ENCODE measurements at places on chromosomes 4 and X. TPM values are rescaled to one million over a fixed set of nuclear protein-coding genes. Genes with fewer than 3 reads are reported as not detected.

GRCh38 chrX:31609130-31609529 lies 537.3 kb upstream of the FTHL17 start:
- H3K36me3 ChIP-seq, result no peaks in the 10 kb centered on the region
- peak overlapping the region; percentile 86 for H3K27ac ChIP-seq
- H3K4me3 ChIP-seq, result no peak overlapping the region
- peaks cover 19% of the 10 kb centered on the region for H3K4me1 ChIP-seq

DNA sequence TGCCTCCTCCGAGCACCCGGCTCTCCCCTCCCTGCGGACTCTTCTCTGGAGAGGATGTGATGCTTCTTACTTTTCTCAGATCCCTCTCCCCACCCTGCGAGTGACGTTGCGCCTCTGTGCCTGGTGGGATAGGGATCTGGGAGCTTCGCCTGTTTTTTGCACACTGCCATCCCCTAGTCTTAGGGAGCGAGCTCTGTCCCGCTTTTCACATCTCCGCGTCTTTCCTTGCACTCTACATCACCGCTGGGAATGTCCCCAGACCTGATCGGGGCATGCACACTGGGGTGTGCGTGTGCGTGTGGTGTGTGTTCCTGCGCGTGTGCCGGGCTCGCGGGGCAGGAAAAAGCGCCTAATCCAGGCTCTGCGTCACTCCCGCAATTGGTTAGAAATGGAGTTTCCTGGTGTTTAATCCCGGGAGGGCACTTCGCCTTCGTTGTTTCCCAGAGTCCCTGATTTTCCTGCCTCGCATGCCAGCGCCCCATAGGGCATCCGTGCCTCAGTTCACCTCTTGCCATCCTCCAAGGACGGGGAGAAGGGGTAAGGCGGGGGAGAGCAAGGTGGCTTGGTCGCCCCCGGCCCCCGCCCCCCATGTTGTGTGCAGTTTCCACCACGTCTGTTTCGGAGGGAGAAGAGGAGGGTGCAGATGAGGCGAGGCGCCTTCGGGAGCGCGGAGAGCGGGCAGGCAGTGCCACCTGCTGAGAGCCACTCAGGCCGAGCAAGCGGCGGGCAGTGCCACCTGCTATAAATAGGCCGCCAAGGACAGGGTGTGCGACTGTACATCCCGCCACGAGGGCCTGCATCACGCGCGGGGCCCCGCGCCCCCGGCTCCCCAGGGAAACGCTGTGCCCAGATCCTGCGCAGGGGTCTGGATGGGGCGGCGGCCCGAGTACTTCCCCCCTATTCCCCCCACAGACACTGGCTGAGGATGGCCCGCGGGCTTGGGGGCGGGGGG lies 759 bp upstream of the TBC1D1 start:
- no peaks in the 10 kb centered on the region for H3K4me1 ChIP-seq
- H3K36me3 ChIP-seq, result no peaks in the 10 kb centered on the region
- no peak for DNase-seq
- H3K27me3 ChIP-seq, result peaks cover 45% of the 10 kb centered on the region

GRCh38 chrX:64205735-64206501 lies 410 bp upstream of the AMER1 start:
- H3K36me3 ChIP-seq, result no peaks in the 10 kb centered on the region
- DNase-seq, result peak; percentile 41
- peaks cover 6% of the 10 kb centered on the region for H3K4me1 ChIP-seq
- H3K4me3 ChIP-seq, result peak overlapping the region; percentile 54

GRCh38 chr4:155667222-155667567 lies 547 bp downstream of the GUCY1A1 start:
- H3K27me3 ChIP-seq, result peaks cover 25% of the 10 kb centered on the region
- no peak for DNase-seq
- no peaks in the 10 kb centered on the region for H3K4me1 ChIP-seq
- H3K4me3 ChIP-seq, result peak overlapping the region; percentile 47

GRCh38 chrX:41921492-41922430 lies 1.6 kb downstream of the CASK start:
- H3K36me3 ChIP-seq, result no peaks in the 10 kb centered on the region
- no peaks in the 10 kb centered on the region for H3K27me3 ChIP-seq
- DNase-seq, result peak; percentile 5
- peak overlapping the region; percentile 76 for H3K27ac ChIP-seq

DNA sequence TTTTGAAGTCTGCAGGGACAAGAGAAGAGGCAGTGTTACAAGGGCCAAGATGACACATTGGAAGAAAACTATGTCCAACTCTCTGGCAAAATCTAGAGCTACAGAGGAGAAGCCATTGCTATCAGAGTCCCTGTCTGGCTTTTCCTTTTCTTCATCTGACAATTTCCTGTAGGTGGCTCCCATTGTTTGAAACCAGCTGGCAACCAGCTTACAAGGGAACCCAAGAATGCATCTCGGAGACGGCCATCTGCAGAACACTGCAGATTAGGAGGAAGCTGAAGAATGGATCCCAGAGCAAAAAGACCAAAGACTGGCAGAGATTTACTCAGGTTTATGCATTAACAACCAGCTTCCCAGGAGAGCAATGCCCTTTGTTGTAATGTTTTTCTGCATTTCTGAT lies 216.2 kb upstream of the CTSO start:
- no peak overlapping the region for H3K27ac ChIP-seq
- no peak overlapping the region for H3K4me3 ChIP-seq
- H3K36me3 ChIP-seq, result no peaks in the 10 kb centered on the region
- peaks cover 5% of the 10 kb centered on the region for H3K4me1 ChIP-seq
- no peak for DNase-seq
- H3K27me3 ChIP-seq, result no peaks in the 10 kb centered on the region

MID1 gene
- polyA plus RNA-seq, result 4.7 TPM

DNA sequence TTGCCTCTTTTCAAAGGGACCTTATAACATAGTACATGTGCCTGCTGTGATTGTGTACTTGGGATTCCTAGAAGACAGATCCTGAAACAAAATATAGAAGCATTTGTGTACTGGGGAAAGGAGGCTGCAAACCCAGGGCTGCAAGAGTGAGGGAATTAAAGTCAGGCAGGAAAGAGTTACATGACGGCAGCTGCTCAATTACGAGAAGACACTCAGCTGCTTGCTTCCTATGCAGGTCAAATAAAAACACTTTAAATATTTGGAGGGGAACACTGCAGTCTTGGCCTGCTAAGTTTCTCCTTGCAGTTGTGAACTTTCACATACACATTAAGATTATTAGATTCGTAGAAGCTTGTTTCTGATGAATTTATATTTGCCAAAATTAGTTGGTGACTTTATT lies 191.9 kb upstream of the CXCL13 start:
- peaks cover 27% of the 10 kb centered on the region for H3K27me3 ChIP-seq
- H3K27ac ChIP-seq, result no peak overlapping the region
- no peaks in the 10 kb centered on the region for H3K36me3 ChIP-seq
- no peak for DNase-seq

PPP2R3B gene
- polyA plus RNA-seq, result 5.5 TPM

GRCh38 chr4:189073739-189074138 lies 866.9 kb upstream of the FRG1 start:
- no peak overlapping the region for H3K27ac ChIP-seq
- DNase-seq, result no peak
- H3K27me3 ChIP-seq, result no peaks in the 10 kb centered on the region
- no peaks in the 10 kb centered on the region for H3K4me1 ChIP-seq

GRCh38 chr4:1631136-1631535 lies 53.0 kb downstream of the FAM53A start:
- DNase-seq, result no peak
- H3K27ac ChIP-seq, result no peak overlapping the region
- H3K4me3 ChIP-seq, result no peak overlapping the region
- H3K36me3 ChIP-seq, result no peaks in the 10 kb centered on the region

DBET gene
- not detected for polyA plus RNA-seq

DGKQ gene
- polyA plus RNA-seq, result 5.9 TPM

DNA sequence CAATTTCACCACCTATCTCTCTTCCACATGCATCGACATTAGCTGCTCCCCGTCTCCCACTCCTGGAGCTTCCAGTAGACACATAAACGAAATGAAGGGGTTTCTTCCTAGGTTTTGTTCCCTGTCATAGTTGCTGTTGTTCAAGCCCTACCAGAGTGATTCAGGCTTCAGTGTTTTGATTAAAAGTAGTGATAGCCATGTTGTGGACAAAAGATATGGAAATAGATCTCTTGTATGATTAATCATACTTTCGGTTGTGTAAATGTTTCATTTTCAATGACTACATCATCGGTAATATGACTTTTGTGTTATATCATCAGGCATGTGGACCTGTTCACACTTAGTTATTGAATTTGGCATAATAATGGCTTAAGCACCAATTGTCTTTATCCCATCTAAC lies 96.5 kb upstream of the KLF3 start:
- H3K27ac ChIP-seq, result peak overlapping the region; percentile 47
- peaks cover 33% of the 10 kb centered on the region for H3K4me1 ChIP-seq
- DNase-seq, result no peak
- no peak overlapping the region for H3K4me3 ChIP-seq

DNA sequence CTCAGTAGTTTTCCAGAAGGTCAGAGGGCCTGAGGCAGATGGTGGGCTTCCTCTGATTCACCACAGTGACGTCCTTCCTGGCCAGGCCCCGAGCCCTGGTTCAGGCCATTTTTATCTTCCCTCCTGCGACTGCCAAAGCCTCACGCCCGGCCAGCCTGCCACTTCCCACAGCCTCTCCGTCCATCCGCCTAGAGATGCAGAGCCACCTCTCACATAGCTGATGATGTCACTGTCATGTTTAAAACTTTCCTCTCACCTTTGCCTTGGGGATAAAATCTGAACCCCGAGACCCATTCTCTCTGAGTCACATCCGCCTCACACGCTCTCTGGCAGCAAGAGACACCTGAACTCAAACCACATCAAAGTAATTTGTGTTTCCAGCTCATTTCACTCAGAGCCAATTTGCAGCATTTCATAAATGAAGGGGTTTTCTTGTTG lies 175.3 kb downstream of the QDPR start:
- H3K27ac ChIP-seq, result no peak overlapping the region
- H3K4me1 ChIP-seq, result peaks cover 4% of the 10 kb centered on the region
- H3K4me3 ChIP-seq, result no peak overlapping the region
- no peak for DNase-seq
- H3K27me3 ChIP-seq, result no peaks in the 10 kb centered on the region

GRCh38 chr4:163920426-163920825 lies 425.9 kb downstream of the TMA16 start:
- H3K4me1 ChIP-seq, result no peaks in the 10 kb centered on the region
- H3K27ac ChIP-seq, result no peak overlapping the region
- DNase-seq, result no peak
- no peak overlapping the region for H3K4me3 ChIP-seq
- H3K36me3 ChIP-seq, result no peaks in the 10 kb centered on the region
- H3K27me3 ChIP-seq, result no peaks in the 10 kb centered on the region

RXFP1 gene
- not detected for polyA plus RNA-seq

- no peak for DNase-seq
- peak within 1 kb of the TSS; percentile 89 for H3K4me3 ChIP-seq
- H3K27ac ChIP-seq, result peak within 1 kb of the TSS; percentile 64
- H3K27me3 ChIP-seq, result no peaks in the 10 kb centered on the region
- H3K36me3 ChIP-seq, result peaks cover 2% of the 10 kb centered on the region
These were observed at the start of gene PAQR3 for GRCh38 chr4:78938868-78939666. Gene PAQR3 (minus strand): TSS chr4:78939438. CDS start chr4:78939224, 214 bp downstream.

KLB gene
- not detected for polyA plus RNA-seq
